IPS-NIHi11 (cell line): ENCODE measurements at places on chromosomes 5 and 9.
A peak's percentile ranks its signal among the peaks of the same experiment; 100 is the strongest.

DNA sequence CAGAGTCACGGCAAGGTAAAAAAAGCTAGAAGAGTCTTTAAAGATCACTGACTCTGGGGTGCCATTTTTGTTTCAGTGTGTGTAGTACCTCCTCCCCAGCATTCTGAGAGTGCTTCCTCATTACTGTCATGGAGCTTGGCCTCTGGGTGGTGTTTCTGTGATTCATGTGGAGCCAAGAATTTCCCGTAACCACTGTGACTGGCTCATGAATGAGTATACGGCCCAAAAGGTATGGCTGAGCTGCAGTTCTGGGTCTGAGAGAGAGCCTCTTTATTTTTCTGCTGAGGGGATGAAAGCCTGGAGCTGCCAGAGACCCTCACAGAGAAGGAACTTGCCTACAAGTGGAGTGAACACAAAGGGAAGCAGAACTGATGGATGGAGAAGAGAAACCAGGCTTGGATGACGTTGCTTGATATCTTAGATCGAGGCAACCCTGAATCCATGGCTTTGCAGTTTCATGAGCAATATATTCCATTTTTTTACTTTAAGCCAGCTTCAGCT is 85.6 kb downstream of the PTTG1 start:
- no peak for DNase-seq

DNA sequence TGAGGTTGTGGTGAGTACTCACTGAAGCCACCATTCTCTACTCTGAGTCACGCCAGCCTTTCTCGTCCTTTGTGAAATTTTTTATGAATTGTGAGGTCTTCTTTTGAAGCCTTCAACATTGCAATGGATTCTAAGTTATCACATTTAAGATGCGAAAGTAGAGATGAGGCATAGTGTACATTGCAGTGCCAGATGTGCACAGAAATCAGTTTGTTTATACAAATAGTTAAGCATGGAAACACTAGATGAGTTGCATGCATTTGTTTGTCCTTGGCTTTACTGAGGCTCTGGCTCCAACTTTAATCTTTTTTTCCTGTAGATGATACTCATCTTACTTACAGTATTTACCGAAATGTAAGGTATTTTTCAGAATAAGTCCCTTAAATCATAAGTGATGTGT is 453.7 kb upstream of the RIOK2 start:
- no peak for DNase-seq

DNA sequence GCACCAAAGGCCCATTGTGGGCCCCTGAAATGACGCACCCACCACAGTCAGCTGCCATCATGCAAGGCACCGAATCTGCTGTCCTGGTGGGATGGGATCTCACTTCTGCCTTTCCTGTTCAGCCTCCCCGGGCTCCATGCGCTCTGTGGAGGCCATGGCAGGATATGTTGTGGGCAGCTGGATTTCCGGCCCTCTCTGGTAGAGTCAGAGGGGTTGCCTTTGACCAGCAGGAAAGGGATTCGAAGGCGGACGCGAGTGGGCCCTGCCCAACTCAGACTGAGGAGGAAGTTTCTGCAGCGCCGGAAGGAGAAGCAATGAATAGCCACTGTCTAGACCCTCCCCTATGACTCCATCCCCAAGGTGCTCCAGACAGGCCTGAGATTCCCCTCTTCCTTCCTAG is 35.5 kb downstream of the GADD45G start:
- DNase-seq = no peak

GRCh38 chr9:82106536-82106935 is 118.0 kb downstream of the SPATA31D1 start:
- no peak for DNase-seq

- DNase-seq = no peak
Observed at GRCh38 chr9:125074976-125075375, 68.4 kb downstream of the SCAI start.

DNA sequence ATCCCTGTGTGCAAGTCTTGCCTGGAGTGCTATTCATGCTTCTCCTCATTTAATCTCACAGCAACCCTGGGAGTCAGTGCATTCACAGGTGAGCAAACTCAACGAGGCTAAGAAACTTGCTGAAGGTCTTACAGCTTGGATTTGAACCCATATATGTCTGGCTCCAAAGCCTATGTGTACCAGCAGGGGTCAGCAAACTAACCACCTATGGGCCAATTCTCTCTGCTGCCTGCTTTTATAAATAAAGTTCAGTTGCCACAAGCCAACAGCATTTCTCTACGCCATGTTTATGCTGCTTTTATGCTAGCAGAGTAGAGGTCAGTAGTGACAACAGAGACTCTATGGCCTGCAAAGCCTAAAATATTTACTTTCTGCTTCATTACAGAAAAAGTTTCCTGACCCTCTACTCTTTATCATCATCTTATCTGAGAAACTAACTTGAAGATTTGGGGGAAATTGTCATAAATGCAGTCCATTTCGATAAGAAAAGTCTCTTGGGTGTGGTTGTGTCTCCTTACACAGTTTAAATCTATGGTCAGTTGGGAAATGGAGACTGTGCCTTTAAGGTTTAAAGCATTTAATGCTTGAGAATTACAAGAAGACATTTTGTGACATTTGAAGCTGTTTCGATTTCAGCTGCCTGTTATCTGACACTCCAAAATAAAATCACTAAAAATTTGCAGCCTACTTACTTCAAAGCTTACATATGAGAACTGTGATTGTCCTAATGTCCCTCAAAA is 137.7 kb downstream of the PRELID2 start:
- peak; percentile 30 for DNase-seq

DNA sequence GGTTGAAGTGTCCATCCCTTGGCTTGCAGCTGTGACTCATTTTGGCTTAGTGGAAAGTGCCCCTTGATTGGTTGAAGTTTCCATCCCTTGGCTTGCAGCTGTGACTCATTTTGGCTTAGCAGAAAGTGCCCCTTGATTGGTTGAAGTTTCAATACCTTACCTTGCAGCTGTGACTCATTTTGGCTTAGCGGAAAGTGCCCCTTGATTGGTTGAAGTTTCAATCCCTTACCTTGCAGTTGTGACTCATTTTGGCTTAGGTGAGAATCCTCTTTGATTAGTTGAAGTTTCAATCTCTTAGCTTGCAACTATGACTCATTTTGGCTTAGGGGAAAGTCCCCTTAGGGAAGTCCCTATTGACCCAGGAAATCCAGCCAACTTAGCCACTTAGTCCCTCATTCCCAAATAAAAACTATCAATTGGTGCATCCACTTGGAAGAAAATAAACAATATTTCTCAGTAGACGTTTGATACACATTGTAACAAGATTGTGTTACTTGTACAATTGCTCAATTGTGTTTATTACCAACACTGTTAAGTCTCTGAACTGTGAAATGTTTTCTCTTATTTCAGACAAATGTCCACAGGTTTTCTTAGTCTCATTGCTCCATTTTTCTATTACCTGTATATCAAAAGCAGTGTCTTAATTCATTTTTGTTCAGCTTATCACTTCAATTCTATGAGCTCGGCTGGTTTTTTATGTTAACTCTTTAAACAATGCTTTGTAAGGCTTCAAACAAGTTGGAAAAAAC is 2308.8 kb upstream of the ACO1 start:
- no peak for DNase-seq

GRCh38 chr5:177447611-177448243 is 1.1 kb downstream of the PRR7 start:
- DNase-seq = peak; percentile 69

DNA sequence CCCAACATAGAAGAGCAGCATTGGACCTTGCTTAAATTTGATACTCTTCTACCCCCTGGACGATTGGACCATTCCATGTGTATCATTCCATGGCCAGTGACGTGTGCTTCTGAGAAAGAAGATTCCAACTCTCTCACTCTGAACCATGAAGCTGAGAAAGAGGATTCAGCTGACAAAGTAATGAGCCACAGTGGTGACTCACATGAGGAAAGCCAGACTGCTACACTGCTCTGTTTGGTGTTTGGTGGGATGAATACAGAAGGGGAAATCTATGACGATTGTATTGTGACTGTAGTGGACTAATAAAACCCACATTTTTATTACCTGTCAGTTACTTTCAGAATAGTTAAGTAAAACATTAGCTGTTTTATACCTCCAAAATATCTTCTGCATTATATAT is 7.5 kb downstream of the HSPA5 start:
- DNase-seq = no peak

GRCh38 chr5:62578540-62578939 is at the start of gene LRRC70:
Gene LRRC70, plus strand, starts transcription at chr5:62578819. Its CDS starts 620 bp downstream, at chr5:62579439.
- DNase-seq = peak; percentile 24

- no peak for DNase-seq
Observed at GRCh38 chr5:61397238-61397637, 65.2 kb downstream of the ZSWIM6 start.

DNA sequence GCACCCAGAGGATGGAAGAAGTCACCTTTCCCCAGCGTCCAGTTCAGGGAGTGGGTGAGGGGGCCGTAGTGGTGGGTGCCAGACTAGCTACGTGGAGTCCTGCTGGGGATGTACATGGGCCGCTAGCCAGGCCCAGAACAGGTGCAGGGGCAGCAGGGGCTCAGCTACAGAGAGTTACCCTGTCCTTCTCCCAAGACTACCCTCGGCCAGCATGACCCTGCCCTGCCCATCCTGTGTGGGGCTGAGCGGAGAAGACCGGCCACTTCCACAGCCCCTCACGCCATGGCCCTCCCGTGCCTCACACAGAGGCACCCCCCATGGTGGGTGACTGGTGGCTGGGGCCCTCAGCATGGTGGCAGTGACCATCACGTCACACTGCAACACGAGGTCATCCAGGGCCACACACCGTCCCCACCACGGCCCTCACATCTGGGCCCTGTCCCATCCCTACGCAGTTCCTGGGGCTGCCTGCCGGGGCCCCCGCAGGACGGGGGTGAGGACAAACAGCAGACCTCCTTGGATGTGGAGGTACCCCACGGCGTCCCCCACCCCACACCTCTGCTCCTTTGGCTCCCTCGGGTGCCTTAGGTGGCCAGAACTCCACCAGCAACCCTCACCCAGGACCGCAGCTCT is 977 bp upstream of the DPP7 start:
- peak; percentile 23 for DNase-seq

GRCh38 chr5:138945421-138946240 is 70.5 kb upstream of the LRRTM2 start:
- peak; percentile 66 for DNase-seq

DNA sequence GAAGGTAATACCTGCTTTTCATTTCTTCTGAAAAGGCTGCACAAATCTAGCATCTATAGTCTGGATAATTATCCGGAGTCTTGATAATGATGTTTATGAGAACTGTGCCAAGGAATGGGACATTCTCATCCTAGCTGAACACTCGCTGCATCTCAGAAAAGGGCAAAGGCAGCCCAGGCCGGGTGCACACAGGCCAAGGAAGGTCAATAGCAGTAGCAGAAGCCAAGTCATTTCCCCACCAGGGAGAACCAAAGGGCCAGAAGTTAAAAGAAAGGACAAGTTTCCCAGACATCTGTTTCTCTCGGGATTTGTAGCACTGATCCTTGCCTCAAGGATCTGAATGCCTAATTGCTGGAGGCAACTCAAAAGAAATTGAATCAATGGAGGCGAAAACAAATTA is 66.1 kb upstream of the ANKRD55 start:
- no peak for DNase-seq

DNA sequence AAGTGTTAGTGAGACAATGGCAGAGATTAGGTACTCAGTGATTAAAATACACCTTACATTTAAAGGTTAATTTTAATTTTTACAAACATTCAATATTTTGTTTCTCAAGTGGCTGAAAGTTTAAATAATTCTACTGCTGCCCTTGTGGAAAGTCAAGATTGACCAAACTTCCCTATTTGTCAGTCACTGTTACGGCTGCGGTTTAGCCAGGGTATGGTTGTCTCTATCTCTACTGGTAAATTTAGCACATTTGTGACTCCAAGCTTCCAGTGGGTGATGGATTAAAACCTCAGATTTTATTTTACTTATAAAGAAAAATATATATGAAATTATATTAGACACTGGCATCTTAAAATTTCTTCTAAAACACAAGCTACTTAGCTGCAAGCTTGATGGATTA is 368.4 kb downstream of the CDH18 start:
- DNase-seq = no peak

DNA sequence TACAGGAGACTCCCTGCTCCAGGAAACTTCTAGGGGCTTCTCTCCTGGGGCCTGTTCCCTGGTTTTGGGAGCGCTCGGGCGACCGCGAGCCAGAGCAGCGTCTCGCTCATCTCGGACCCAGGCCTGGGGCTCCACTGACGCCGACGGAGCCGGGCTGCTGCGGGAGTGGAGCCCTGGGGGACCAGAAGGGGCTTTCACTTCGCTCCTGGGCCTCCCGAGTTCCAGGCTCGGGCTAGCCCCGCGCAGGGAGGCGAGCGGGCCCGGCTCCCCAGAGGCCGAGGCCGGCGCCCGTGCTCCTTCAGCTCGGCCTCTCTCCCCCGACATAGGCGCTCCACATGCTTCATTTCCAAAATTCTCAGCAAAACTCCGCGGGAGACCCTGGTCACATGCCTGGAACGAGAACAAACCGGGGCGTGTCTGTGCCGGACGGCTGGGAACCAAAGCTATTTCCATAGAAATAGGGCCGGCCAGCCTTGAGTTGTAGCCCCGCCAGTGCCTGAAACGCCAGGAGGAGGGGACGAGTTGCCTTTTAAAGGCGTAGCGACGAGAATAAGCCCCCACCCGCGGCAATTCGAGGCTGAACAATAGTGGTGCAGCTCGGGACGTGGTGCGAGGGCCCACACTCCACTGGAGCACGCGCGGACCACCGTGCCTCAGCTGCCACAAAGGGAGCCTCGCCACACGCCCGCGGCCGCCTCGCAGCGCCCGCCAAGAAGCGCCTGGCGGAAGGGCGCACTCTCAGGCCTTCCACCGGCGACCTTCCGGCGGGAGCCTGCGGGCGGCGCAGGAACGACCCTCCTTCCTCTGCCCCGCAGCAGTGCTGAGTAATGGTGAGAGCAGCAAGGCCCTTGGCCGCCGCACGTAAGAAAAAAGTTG is 1.1 kb upstream of the G3BP1 start:
- DNase-seq = peak; percentile 67

- DNase-seq = no peak
Observed at GRCh38 chr9:126170286-126170823, 156.3 kb upstream of the MVB12B start.

GRCh38 chr5:158392753-158393152 is 533.8 kb upstream of the CLINT1 start:
- DNase-seq = no peak

GRCh38 chr9:77020413-77021290 is 1.2 kb downstream of the FOXB2 start:
- DNase-seq = peak; percentile 31

- no peak for DNase-seq
Observed at GRCh38 chr9:88980740-88981203, 10.5 kb upstream of the S1PR3 start.

- DNase-seq = peak; percentile 14
Observed at GRCh38 chr9:129751841-129752801, 721 bp downstream of the PTGES start.

DNA sequence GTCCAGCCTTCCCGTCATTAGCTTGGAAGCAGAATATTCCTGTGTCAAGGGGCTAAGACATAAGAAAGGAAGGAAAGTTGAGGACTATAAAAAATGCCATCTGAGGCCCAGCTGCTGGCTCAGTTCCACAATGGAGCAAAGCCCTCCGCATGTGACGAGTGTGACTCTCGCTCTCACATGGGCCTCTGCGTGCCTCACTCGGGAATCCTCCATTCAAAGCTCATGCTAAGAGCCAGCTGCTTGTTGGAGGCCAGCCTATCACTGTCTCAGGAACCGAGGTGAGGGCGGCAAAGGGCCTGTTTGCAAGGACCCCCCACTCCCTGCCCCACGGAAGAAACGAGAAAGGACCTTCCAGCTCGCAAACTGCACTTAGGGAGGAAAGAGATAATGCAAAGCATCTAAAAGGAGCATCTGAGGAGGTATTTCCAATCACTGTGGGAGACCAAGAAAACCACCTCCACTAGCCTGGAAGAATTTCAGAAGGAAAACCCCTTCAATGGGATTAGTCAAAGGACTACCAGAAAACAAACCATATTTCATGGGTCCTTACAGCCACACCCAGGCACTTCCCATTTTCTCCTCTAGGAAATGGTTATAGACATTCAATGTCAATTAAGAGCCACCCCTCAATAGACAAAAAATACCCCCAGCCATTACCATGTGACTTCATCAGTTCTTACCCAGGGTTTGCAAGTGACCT is 95.3 kb downstream of the PRRT1B start:
- DNase-seq = no peak
